Left hindlimb (tissue), 1 donor: ENCODE measurements at places on chromosomes 6 and 20.

- no peak for DNase-seq
These were observed 12.4 kb upstream of the F13A1 start for GRCh38 chr6:6332811-6333244.

GRCh38 chr20:7361931-7362330, 578.3 kb downstream of the HAO1 start:
- no peak for DNase-seq

DNA sequence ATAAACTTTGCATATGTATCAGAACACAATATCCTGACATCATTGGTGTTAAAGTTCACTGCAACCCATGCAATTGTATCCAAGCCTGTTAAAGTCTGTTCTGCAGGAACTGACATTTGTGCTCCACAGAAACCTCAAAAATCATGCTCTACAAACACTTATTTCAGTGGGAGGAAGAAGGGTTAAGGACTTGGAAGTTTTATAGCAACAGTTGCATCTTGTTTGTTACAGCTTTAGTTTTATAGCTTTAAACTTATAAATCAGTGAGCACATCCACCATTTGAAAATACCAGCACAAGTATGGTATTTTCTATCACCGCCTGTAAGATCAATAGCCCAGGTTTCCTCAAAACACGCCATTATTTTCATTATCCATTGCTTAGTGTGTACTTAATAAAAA, 884 bp downstream of the ECT2L start:
- no peak for DNase-seq

- no peak for DNase-seq
These were observed 125.7 kb downstream of the TTLL2 start for GRCh38 chr6:167450626-167451025.

DNA sequence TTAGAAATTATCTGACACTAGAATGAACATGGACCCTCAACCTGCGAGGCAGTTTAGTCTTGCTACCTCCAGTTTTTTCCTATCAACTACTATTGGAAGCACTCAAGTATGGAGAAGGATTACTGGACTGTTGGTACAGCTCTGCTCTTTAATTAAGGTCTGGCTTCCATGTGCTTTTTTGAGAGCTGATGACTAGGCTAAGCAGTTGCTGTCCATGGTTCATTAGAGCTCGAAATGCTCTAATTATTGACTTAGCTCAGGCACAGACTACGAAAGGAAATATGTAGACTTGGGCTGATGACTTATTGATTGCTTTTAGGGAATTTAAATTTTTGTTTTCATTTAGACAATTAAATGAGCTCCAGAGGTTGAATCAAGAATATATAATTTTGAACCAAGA, 1281.6 kb downstream of the HACE1 start:
- DNase-seq = no peak

DNA sequence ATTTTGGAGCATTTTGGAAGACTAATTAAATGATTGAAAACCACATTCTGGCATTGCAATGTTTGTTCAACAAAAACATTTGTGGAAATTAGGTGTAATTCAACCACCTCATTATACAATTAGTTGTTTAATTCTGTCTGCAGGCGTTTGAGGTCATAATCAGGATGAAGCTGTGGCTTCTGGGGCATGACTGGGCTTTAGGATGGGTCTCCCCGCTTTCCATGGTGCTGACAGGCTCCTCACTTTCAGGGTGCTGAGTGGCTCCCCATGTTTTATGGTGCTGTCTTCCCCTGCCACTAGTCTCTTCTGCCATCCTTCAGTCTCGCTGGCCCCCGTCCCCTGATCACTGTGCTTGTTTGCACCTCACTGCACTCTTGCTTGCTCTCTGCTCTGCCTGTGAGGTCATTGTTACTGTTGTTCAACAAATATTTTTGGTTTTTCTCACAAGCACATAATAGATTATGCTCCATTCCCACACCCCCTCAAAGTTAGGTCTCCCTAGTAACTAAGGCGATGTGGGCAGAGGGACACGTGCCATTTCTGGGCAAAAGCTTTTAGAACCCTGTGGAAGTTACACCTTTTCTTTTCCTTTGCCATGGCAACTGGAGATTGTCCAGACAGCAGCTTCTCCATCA, 25.4 kb upstream of the ZNF831 start:
- DNase-seq = no peak

- no peak for DNase-seq
These were observed 191.3 kb downstream of the MTFR2 start for GRCh38 chr6:136058852-136059251.

- no peak for DNase-seq
These were observed 72.2 kb downstream of the SGK1 start for GRCh38 chr6:134245706-134246105.

DNA sequence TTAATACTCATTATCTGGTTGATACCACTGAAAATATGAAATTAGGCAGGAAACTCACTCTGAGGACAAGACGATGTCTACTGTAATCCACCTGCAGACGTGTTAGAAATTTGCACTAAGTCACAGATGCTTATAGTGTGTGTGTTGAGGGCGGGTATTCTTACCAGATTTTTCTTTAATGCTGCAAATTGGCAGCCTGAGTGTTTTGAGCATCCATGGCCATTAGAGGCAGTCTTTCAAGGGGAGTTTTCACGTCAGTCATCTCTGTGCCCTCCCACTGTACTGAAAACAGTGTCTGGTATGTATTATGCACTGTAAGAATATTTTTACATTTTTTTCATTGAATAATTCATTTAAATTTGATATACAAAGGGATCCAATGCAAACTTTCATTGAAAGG, 266.5 kb upstream of the QKI start:
- DNase-seq = no peak

- no peak for DNase-seq
These were observed 40.5 kb downstream of the HLA-F start for GRCh38 chr6:29763491-29764289.

- no peak for DNase-seq
These were observed 151.8 kb upstream of the MYLIP start for GRCh38 chr6:15977050-15977449.

GRCh38 chr20:63294536-63294900, 1.5 kb downstream of the COL20A1 start:
- no peak for DNase-seq

GRCh38 chr6:2351807-2352431, 106.5 kb upstream of the GMDS start:
- no peak for DNase-seq

- no peak for DNase-seq
These were observed 1.9 kb downstream of the LTV1 start for GRCh38 chr6:143845033-143845432.
